ENCODE measurements at places on chromosomes 11 and 22.
A peak's percentile ranks its signal among the peaks of the same experiment; 100 is the strongest.

DNA sequence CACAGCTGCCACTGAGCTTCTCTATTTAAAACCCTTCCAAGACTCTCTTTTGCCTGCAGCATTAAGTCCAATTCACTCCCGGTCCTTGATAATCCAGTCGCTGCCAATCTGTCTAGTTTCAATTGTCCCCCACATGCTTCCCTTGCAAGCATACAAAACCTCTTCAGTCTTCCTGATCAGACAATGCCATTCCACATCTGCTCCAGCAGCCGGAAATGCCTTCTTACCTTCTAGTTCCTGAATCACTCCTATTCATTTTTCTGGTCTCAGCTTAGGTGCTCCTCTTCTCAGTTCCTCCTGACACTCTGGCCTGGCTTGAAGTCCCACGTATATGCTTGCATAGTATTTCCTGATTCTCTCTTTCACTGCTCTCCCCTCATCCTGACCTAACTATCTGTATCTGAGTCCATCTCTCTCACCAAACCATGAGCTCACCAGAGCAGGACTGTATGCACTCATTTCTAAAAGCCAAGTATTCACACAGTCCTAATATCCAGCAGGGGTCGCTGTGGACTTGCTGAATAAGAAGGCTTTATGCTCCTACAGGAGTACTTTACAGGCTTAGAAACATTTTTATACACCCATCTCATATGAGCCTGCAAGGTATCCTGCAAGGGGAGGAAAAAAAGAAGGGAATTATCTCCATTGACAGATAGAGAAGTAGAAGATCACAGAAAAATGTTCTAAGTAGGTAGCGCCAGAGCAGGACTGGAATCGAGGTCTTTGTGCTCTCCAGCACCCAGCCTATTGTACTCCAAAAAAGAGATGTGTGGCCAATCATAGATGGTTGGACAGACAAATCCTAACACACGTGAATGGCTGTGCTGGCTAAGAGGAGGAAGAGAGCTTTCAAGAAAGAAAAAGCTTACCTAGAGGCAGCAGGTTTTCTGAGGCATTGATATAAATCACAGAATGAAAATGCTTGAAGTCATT is 19.2 kb downstream of the XRRA1 start:
- DNase-seq, result peak; percentile 87

DNA sequence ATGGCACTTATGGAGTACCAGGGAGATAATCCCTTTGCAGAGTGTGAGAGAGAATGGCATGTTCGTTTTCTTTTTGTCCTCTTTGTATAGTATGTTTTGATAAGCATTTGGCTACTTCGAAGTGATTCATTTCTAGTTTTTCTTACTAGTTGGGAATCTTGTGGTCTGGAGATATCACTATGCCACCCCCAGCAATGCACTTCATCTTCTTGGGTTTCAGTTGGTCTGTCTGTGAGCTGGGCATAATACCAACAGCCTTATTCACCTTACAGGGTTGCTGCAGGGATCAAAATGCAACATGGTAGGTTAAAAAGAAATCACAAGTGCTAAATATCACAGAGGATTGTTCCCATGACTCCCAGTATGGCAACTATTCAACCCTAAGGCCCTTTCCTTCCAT is 387.8 kb upstream of the CADM1 start:
- no peak for DNase-seq

- no peak for DNase-seq
Observed at GRCh38 chr11:124036666-124037065, 4.5 kb downstream of the OR10G7 start.

DNA sequence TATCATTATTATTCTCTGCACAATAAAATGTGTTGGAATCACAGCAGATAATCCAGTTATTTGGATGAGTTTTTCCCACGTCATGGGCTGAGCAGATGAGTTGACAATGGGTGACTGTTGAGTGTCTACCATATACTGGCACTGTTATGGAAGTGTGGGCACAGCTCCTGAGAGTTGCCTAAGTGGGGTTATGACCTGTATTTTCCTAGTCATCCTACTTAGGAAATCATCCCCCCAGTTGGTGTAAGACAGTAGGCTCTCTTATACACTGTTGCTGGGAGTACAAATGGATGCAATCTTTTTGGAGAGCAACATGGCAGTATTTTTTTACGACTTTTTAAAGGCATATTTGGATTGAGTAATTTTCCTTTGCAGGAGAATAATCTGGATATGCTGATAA is 66.4 kb downstream of the TRAF6 start:
- no peak for DNase-seq

GRCh38 chr11:83990160-83990733 is 704.1 kb upstream of the CCDC90B start:
- DNase-seq, result no peak

DNA sequence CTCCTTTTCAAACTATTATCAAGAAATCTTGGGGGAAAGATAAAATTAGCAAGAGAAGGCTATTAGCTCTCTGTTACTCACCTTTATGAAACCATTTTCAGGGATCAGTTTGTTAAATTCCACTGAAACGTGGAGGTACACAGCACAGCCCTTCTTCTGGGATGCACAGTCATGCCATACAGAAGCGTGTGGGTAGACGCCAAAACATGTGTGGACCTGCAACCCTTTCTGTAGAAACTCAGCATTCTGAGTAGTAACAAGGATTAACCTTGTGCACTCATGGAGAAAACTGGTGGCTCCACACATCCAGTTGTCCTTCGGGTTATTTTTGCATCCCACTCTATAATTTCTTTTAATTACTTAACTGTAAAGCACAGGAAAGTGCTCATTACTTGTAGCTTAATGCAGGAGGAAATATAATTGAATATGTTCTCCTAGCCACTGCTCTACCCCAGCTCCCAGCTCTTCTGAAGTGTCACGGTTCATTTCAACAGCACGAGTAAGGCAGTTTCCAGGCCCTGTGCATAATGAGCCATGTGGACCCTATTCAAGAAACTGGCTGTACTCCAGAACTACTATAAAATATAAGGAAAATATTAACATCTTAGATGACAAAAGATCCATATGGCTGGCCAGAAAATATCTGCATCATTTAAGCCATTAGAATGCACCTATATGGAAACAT is 26.1 kb downstream of the BDNF start:
- no peak for DNase-seq

- DNase-seq, result no peak
Observed at GRCh38 chr22:29309332-29310064, 3.0 kb downstream of the GAS2L1 start.

DNA sequence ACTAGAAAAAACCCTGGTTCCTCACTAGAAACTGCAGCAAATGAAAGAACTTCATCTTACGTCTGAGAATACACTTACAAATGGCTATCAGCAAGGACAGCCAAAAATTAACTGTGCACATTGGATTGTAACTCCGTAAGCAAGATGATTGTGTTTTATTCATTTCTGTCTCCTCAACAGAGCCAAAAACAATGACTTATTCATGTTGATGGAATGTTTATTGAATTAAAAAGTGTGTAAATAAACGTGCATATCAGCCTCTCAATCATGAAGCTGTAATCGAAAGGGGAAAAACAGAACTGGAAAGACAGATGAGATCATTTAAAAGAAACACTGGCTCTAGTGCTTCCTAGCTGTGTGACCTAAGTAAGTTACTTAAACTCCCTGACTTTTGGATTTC is 307.5 kb upstream of the ZC3H12C start:
- DNase-seq, result no peak

DNA sequence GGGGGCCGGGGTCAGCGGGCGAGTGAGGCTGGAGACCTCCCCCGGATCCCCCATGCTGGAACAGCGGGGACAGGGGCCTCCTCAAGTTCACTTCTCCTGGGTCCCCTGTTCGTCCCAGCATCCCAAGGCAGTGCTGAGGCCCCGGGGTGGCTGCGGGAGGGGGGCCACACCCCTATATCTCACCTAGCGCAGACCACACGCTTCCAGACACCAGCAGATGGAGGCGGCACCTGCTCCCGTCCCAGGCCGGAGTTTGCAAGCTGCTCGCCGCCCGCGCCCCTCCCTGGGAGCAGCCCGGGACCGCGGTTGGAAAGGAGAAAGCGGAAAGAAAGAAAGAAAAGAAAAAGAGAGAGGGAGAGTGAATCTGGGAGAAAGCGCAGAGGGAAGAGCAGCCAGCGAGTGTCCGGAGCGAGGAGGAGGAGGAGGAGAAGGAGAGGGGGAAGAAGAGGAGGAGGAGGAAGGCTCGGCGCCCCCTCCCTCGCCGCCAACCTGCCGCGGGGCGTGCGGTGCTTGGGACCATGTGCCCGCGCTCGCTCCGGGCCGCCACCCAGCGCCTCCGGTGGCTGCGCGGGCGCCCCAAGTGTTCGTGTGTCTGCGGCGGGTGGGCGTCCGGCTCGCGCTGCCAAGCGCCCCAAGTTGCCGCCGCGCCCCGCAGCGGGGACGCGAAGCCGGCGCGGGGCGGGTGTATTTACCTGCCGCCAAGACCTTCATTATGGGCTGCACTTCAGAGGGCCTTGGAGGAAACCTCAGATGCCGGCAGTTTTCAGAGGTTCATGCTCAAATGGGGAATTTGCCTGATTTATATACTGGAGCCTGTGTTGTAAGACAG is at the start of gene LIF:
TSS of gene LIF (minus strand) at position 775 of the 829 bp plus-strand sequence. CDS start at position 711, 64 bp downstream.
- no peak for DNase-seq

GRCh38 chr22:48021991-48022401 is 1259.5 kb downstream of the TBC1D22A start:
- no peak for DNase-seq

DNA sequence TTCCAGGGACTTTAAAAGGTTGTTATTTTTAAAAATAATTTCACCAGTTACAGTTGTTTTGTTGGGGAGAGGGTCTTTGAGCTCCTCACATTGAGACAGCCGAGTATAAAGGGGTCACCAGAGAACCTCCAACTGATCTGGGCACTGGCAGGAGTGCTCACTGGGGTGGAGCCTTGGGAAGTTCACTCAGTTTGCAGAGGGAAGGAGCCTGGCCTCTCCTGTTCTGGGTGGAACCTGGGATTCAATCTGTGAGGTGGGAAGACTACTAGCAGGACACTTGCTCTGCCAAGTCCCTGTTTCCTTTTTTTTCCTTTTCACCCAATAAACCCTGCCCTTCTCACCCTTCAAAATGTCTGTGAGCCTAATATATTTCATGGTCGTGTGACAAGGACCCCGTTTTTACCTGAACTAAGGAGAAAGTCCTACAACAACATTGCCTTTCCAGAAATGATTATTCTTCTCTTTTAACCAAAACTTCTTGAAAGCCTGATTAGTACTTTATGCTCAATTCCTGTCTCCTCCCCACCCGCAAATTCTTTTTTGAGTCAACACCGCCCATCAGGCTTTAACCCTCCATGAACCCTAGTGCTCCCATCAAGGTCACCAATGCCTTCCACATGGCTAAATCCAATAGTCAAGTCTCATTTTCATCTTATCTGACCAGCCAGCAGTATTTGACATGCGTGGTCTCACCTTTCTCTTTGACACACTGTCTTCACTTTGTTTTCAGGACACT is 22.0 kb upstream of the MSANTD2 start:
- DNase-seq, result no peak

All from NCI-H2029 (cell line).